Suppressor macrophage treated with lipopolysaccharide for 4 hours (primary cell): ENCODE measurements at places on chromosomes 5 and 9.
A peak's percentile ranks its signal among the peaks of the same experiment; 100 is the strongest.

GRCh38 chr5:144979516-144980264 lies 809.0 kb downstream of the KCTD16 start:
- no peak for DNase-seq

- DNase-seq: no peak
These were observed 726.4 kb upstream of the GRAMD2B start for GRCh38 chr5:125696762-125697161.

DNA sequence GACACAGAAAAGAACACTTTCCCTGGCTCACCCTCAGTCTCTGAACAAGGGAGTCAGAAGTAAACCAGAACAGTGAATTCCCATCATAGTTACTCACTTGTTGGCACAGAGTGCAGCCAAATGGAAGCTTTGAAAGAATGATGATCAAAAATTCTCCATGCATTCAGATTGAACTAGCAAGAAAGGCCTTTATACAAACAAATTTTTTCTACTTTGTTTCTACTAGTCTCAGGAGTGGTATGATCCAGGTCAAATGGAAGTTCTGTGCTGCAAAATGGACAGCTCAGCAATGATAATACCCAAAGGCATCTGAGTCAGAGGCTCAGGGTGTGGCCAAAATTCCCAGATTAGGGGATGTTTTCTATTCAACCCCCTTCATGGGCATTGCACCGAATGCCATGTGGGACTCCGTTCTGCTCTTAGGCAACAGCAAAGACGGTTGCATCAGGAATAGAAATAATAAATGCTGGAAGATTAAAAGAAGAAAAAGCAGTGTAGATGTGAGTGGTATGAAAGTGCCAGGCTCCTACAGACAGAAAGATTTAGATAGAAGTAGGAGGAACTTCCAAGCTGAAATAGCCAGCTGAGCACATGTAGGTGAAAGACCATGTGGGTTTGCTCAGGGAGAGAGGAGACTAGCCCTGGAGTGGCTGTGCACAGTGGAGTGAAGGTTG lies 24.0 kb upstream of the ASPN start:
- peak; percentile 29 for DNase-seq

DNA sequence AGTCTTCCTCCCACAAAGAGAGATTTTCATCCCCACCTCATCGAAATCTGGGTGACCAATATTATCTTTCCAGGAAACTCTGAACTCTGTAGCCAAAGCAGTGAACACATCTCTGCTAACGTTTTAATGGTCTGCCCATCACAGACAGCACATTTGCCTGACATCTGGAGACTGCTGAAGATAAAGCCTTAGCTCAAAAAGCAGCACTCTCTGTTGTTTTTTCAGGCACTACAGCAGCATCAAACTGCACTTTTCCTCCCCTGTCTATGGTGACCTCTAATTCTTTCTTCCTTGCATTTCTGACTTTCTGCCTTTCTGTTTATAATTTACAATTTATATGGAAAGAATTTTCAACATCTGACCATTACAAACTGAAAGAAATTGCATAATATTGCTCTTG lies 66.8 kb downstream of the RAB3C start:
- no peak for DNase-seq

DNA sequence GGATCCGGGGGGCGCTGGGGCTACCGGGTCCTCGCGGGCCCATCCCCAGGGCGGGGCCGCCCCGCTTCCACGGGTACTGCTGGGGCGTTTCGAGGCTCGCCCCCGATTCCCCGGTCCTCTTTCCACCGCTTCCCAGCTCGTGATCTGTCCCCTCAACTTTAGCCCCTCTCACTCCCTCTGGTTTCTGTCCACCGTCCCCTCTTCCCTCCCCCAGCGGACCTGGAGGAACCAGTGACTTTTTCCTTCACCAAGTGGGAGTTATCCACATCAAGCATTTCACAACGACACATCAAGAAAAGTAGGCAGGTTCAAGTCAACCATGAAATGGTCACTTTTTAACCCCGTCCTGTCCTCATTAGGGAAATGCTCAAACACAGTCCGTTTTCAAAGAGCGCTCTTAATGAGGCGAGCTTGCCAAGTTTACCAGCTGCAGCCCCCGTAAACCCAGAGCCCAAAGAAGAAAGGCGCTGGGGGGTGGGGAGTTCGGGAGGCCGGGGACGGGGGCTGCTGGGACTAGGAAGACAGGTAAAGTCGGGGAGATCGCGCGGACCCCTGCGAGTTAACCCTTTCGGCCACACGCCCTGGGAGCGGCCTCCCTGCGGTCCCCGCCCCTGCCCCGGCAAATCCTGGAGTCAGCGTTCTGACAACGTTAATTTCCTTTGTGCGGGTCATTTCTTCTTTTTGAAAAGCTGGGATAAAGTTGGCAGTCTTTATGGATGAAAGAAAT lies 2.1 kb upstream of the NFIB start:
- DNase-seq: no peak

- peak; percentile 11 for DNase-seq
These were observed 40.8 kb downstream of the SHC3 start for GRCh38 chr9:89137542-89138462.

DNA sequence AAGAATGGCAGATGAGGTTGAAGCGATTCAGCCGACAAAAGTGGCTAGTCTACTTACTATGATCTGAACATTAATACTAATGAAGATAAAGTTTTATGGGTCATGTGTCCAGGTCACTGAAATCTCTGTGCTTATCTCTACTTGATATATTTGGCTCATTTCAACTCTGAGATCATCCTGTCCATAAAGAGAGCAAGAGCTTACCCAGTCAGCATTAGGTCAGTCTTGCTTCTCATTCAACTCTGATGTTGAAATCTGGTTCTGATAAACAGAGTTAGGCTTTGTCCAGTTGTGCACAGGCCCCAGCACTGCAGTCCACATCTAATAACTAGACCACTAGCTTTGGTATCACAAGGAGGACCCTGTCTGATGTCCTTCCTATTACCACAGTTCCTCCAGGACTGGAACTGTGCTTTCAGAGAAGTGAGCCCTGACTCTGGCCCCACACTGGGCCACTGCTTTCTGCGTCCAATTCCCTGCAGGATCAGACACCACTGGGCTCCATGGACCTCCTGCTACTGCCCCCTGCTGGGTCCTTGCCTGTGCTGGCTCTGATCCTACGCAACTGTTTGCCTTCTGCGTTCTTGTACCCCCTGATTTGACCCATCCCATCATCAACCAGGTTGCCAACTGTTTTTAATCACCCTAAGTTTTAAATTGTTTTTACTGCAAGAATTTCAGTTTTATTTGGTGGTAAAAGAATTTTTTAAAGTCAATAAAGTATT lies 23.7 kb upstream of the FAM120A start:
- peak; percentile 7 for DNase-seq

DNA sequence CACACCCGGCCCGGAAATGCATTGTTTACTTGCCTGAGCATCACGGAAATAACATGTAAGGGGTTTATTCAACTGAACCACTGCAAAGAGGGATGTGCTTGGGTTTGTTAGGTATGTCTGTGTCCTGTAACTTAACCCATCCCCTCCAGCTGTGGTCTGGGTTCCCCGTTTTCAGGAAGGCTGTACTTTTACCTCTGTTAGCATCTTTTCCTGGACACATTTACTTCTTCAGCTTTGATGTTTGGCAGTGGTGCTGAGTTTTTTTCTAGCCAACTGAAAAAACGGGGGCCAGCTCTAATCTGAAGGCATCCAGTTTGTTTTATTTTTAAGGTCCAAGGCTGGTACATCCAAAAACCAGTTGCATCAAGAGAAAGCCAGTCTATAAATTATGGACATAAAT lies 561.8 kb downstream of the BNC2 start:
- no peak for DNase-seq

DNA sequence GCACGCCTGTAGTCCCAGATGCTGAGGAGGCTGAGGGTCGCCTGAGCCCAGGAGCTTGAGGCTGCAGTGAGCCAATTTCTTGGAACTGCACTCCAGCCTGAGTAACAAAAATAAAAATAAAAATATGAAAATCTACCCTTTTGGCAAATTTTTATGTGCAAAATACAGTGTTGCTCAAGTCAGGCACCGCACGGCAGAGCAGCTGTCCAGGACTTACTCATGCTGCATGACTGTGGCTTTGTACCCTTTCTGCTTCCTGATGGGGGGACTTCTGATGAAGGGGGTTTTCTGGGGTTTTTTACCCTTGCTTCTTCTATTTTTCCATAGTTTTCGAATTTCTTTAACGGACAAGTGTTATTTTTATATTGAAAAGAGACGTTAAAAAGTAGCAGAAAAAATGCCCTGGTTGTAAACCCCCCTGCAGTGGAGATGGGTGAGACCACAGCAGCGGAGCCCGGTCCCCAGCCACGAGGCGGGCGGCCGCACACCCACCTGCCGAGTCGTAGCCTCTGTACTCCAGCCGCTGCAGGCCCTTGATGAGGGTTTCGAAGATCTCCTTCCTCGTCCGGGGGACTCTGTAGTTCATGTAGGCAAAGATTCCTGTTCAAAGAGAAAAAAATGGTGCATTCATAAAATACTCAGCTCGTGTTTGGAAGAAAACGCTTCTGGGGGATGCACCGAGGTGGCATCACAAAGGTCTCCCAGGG lies 15.0 kb downstream of the GFPT2 start:
- DNase-seq: peak; percentile 24

- DNase-seq: no peak
These were observed 8.5 kb downstream of the NRARP start for GRCh38 chr9:137293482-137294090.

GRCh38 chr9:79264511-79265355 lies 307.0 kb upstream of the TLE4 start:
- peak; percentile 27 for DNase-seq

DNA sequence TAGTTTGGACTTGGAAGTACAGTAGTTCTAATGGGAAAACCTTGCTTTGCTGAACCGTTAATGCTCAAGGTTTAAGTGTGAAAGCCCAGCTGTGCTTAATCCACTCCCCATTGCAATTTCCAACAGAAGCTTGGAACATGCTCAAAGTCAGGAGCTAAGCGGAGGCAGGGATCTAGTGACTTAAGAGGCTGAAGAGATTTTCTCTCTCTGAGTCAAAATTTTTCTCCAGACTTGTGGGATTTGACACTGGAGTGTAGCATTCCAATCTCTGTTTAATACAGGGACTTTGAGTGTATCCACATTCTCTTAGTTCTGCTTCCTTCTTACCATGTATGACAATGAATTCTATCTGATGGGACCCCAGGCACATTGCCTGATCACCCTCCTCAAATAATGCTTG lies 471.8 kb downstream of the KIF4B start:
- no peak for DNase-seq

DNA sequence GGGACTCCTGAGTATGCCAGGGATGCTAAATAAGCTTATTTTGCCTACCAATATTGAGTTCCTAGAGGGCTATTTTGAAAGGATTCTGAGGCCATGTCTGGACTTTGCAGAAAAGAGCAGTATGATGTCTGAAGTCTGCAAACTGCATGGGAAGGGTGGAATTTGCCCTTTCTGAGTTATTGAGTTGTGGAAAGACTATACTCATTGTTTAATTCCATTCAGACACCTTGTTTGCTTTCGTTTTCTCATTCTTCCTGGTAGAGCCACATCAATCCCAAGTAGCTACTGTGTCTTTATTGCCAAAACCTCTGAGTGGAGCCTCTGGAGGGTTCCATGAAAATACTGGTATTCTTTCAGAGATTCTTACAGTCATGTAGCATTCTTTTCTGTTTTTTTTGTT lies 50.9 kb upstream of the PPP1R2B start:
- no peak for DNase-seq

GRCh38 chr5:107404595-107405374 lies 266.0 kb downstream of the EFNA5 start:
- no peak for DNase-seq

DNA sequence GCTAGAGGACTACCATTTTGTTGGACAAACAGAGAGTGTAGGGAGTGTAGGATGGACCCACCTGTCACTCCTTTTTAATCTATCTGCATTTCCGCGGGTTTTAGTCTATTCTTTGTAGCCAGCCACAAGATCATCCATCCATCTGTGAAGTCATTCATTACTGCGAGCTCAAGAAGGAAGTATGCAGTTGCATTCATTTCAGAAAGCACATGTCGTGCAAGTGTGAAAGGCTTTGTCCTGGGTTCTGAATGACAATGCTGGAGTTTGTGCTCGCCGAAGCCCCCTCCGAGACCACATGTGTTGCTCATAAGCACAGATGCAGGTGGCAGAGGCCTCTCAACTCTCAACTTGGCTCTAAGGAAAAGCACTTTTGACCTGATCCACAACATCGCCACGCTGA lies 70.3 kb upstream of the BASP1 start:
- no peak for DNase-seq

DNA sequence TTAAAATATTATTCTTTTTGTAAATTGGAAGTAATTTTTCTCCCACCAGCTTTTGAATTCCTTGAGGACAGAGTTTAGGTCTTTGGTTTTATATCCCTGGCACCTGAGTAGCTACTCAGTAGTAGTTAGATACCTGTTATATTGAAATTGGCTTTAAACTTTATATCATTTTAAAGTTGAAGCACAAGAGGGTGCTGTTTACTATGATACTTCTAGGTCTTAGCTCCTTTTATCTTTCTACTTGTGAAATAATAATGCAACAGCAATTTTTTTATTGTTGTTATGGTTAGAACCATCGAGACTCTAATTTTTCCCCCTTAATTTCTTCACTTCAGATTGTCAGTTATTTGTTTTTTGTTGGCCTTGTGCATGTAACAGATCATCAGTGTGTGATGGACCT lies 46.3 kb downstream of the AP3S1 start:
- DNase-seq: no peak

GRCh38 chr9:129437626-129438323 lies 183.1 kb downstream of the C9orf50 start:
- no peak for DNase-seq

- no peak for DNase-seq
These were observed 26.1 kb upstream of the RNU6ATAC start for GRCh38 chr9:134190232-134191121.

DNA sequence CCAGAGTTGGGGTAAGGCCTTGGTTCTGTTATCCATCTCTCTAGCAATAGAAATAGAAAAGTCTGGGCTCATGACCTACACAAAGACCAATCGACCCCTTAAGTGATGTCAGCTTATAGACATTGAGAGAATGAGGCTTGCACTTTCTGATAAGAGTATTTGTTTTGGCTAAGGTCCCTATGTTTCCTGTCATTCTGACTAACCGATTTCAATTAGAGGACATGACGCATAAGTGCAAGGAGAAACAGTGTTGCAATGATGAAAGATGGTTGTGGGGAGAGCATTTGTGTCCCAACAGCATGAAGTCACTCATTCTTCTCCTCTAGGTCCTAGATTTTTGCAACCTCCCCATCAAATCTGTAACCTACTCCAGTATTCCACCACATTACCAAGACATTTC lies 255.1 kb downstream of the MAT2B start:
- DNase-seq: no peak

DNA sequence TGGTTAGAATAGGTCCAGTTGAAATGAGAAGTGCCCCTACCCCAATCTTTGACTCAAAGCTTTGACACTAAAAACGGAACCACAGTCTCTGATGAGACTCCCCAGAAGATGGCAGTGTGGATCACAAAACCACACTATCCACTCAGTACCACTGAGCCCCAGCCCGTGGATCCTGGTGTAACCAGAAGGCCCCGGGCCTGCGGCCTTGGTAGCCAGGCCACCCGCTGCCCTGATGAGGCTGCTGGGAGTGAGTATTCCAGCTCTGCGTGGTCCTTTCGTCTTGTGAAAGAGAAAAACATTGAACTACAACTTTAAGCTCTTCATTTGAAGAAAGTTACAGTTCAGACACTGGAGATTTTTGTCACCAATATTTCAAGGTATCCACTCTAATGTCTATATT lies 42.2 kb upstream of the FBP1 start:
- peak; percentile 72 for DNase-seq

GRCh38 chr5:87645224-87645623 lies 232.5 kb upstream of the CCNH start:
- no peak for DNase-seq

- DNase-seq: no peak
These were observed 56.6 kb downstream of the CFAP90 start for GRCh38 chr5:7794311-7794710.

GRCh38 chr9:14131356-14132088 lies 182.4 kb downstream of the NFIB start:
- DNase-seq: no peak

GRCh38 chr9:94622087-94622800 lies 17.1 kb downstream of the FBP1 start:
- no peak for DNase-seq
